Stimulated activated CD4-positive, alpha-beta T cell treated with anti-CD3 and anti-CD28 coated beads, Interleukin-1b, Interleukin-23, amount 100 ng/mL, for 48 hours (primary cell): ENCODE measurements at places on chromosomes 5 and 9.

DNA sequence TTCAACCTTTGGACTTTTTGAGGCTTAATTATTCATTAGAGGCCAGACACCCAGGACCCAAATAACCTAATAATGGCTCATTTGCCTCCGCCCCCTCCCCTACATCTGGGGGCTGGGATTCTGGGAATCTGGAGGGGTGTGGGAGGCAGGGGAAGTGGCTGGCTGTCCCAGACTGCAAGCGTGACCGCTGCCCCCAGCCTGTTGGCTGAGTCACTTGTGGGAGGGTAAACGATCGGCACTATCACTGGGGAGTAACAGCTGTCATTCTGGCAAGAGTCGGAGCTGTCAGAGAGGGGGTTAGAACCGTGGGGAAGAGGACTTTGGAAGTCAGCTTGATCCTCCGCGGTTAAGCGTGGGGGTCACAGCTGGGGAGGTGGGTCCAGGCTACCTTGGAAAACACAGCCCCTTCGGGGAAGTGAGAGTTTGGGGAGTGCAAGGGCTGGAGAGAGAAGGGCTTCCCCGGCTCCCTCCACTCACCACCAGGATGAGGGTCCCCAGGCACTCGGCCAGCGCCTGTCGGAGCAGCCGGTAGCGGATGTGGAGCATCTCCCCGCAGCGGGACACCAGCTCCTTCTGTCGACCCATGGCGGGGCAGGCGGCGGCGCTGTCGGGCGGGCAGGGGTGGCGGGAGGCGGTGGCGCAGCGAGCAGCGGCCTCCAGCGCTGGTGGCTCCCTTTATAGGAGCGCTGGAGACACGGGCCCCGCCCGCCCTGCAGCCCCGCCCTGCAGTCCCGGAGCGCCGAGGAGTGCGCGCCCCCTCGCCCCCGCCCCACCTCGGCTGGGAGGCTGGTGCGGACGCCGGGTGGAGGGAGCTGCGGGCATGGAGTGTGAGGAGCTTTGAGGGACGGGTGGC lies at the start of gene AQP3:
TSS of gene AQP3 (minus strand) at position 648 of the 853 bp plus-strand sequence. CDS start at position 585, 63 bp downstream.
- peak; percentile 62 for DNase-seq

GRCh38 chr9:129253803-129254381 lies 75.8 kb upstream of the IER5L start:
- no peak for DNase-seq

GRCh38 chr9:128026255-128026772 lies 40.8 kb downstream of the NAIF1 start:
- DNase-seq: peak; percentile 80

DNA sequence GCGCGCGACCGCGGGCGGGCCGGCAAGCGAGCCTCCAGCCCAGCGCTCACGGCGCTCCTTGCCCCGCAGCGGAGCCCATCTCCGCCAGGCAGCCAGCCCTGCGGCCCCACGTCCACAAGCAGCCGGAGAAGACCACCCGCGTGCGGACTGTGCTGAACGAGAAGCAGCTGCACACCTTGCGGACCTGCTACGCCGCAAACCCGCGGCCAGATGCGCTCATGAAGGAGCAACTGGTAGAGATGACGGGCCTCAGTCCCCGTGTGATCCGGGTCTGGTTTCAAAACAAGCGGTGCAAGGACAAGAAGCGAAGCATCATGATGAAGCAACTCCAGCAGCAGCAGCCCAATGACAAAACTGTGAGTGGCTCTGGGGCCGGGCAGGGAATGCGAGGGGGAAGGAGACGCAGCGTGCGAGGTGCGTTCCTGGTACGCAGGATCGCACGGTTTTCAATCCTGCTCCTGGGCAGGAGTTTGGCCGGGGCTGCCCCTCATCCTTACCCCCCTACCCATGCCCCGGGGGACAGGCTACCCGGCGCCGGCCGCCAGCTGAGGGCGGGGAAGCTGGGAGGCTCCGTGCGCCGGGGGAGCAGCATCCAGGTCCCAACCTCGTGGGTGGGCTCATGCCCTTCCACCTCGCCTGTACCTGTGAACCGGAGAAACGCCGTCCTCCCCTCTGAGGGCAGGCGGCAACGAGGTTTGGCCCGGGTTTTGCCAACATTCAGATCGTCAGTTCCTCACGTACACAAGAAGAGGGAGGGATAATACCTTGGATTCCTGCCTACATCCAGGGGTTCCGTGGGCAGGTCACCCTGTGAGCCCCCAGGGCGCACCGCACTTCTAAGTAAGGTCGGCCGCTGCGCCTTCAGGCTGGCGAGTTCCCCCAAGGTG lies 6.6 kb downstream of the ISL1 start:
- DNase-seq: no peak

- DNase-seq: no peak
Measured at GRCh38 chr5:40160435-40160834, 519.3 kb upstream of the PTGER4 start.

GRCh38 chr9:84940294-84940693 lies 270.8 kb downstream of the NTRK2 start:
- no peak for DNase-seq

- DNase-seq: no peak
Measured at GRCh38 chr5:167850911-167851310, 440.5 kb upstream of the WWC1 start.

GRCh38 chr5:175696139-175696854 lies 38.4 kb downstream of the HRH2 start:
- peak; percentile 87 for DNase-seq

DNA sequence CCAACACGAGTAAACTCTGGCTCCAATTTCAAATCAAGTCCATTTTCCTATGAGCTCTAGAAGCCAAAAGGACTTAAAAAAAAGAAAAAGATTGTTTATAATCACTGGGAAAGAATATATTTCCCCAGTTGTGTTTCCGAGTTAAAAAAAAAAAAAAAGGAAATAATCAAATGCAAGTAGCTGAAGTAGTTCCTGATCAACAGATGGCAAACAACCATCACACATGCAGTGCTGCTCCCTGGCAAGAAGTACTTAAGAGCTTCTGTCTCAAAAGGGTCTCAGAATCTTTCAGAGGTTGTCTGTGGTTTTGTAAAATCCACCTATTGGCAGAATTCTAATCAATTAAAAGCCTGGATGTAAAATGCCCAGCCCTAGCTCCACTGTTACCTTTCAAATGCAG lies 387.9 kb downstream of the RAB3C start:
- no peak for DNase-seq
